Caki2 (cell line): ENCODE measurements at places on chromosomes 3 and 15. TPM values are rescaled to one million over a fixed set of nuclear protein-coding genes. Genes with fewer than 3 reads are reported as not detected.
A peak's percentile ranks its signal among the peaks of the same experiment; 100 is the strongest.

GRCh38 chr3:197168063-197168462 is 130.3 kb downstream of the DLG1 start:
- no peak for DNase-seq

DNA sequence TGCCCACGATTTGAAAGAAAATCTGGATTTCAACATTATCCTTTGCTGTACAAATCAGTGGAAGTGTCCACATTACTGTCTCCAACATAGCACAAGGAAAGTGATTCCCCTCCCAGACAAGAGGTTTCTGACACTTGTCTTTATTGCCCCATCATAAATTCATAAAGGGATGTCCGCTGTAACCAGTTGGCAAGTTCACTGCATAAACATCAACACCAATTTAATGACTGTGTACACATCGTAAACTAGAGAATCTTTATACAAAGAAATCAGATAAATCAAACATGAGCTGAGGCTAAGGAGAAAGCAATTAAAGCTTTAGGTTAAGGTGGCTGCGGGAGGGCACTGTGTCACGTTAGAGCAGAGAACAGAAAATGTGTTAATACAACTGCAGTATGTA is 129.8 kb downstream of the MEIS2 start:
- DNase-seq: no peak

DNA sequence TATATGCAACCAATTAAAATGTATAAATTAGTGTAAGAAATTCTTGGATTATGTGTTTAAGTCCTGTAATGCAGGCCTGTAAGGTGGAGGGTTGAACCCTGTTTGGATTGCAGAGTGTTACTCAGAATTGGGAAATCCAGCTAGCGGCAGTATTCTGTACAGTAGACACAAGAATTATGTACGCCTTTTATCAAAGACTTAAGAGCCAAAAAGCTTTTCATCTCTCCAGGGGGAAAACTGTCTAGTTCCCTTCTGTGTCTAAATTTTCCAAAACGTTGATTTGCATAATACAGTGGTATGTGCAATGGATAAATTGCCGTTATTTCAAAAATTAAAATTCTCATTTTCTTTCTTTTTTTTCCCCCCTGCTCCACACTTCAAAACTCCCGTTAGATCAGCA is 65.4 kb upstream of the ACAD9 start:
- DNase-seq: no peak

DNA sequence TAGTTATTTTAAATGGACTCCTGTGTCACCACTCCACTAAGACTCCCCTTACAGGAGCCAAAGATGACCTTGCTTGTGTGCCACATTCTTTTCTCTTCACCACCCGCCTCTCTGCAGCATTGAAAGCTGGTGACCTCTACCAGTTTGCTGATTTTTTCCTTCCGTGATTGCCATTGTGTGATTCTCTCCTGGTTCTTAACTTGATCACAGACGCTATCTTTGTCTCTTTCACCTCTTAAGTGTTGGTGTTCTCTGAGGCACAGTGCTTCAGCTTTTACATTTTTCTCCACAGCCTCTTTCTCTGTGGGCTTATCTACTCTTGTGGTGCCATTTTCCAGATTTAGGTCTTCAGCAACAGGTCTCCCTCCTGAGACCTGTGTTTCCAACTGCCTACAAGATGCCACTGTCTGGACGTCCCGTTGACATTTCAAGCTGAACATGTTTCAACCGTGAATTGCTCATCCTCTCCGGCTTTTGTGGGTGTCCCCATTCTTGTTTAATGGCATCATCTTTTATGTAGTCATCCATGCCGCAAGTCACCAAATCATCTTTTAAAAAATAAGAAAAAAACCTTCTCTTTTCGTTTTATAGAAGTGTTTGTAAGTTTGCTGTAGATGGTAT is 26.5 kb downstream of the IQGAP1 start:
- peak; percentile 19 for DNase-seq

WDR93 gene
- 0.93 and 1.5 TPM in 2 replicates for total RNA-seq

HRG gene
- total RNA-seq: not detected in 2 replicates

GRCh38 chr15:85007137-85007536 is 25.5 kb downstream of the PDE8A start:
- no peak for DNase-seq

DNA sequence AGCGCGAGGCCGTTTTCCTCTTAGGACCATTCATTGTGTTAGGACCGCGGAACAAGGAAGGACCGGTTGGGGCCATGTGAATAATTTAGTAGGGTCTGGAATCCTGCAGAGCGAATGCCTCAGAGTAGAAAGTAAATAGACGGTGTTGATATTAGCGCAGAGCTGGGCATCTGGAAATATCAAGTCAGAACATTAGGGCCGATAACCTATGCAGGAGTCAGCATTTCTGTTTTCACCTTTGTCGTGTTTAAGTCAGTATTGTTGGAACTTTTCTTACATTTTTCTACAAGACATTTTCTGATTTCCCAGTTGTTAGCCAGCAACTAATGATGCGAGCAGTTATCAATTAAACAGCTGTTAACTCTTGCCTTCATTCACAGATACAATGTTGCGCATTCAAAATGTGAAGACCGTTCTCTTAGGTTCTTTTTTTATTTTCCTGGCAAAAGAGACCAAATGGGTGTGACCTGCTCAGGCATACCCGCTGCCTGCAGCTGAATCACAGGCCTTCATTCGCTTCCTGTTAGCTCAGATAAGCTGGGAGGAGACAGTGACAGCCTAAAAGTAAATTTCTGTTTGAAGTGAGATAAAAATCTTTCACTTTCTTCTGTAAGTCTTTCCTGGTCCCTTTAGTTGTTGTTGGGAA is 966 bp upstream of the PKM start:
- peak; percentile 69 for DNase-seq

HDDC3 gene
- 23.9 and 38.5 TPM in 2 replicates for total RNA-seq
